Large intestine (tissue), 12 donors: ENCODE measurements at places on chromosomes 12 and 14. TPM values are rescaled to one million over a fixed set of nuclear protein-coding genes. Genes with fewer than 3 reads are reported as not detected.

Gene PTGER2
- 4.6 TPM for polyA plus RNA-seq

Gene FGF6
- polyA plus RNA-seq = 0.07 TPM

- DNase-seq = no peak
- peaks cover 21% of the 10 kb centered on the region for H3K36me3 ChIP-seq
- H3K4me3 ChIP-seq = no peak overlapping the region
Observed at GRCh38 chr14:50123062-50123461, 6.7 kb upstream of the VCPKMT start.

- no peaks in the 10 kb centered on the region for H3K36me3 ChIP-seq
- H3K4me1 ChIP-seq = no peaks in the 10 kb centered on the region
- H3K27me3 ChIP-seq = no peaks in the 10 kb centered on the region
- H3K4me3 ChIP-seq = no peak overlapping the region
Observed at GRCh38 chr14:40464531-40464930, 1032.3 kb upstream of the FBXO33 start.

DNA sequence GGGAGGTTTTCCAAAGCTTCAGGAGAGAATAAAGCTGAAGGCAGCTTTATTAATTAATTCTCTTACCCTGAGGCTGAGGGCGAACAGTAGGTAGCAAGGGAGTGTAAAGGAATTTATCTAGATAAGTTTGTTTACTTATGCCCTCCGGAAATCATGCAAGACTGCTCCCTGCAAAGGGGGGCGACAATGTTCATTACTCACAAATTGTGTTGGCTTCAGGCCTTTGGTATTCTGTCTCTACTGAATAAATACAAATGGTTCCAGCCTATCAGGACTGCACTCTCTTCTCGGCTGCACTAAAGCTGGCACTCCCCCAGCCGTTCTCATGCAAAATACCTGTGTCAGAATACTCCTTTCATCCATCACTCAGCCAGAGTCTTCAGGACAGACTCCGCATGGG lies 120.8 kb downstream of the PPHLN1 start:
- DNase-seq = no peak
- H3K27ac ChIP-seq = no peak overlapping the region
- peaks cover 35% of the 10 kb centered on the region for H3K36me3 ChIP-seq
- H3K4me3 ChIP-seq = no peak overlapping the region
